ENCODE measurements at places on chromosomes 11 and 22. TPM values are rescaled to one million over a fixed set of nuclear protein-coding genes. Genes with fewer than 3 reads are reported as not detected.

GRCh38 chr22:35792506-35792905 lies 74.8 kb downstream of the APOL5 start:
- no peak overlapping the region for H3K4me3 ChIP-seq
- H3K27me3 ChIP-seq: no peaks in the 10 kb centered on the region
- H3K36me3 ChIP-seq: no peaks in the 10 kb centered on the region

- H3K4me3 ChIP-seq: no peak overlapping the region
- no peak for DNase-seq
- no peaks in the 10 kb centered on the region for H3K4me1 ChIP-seq
- no peaks in the 10 kb centered on the region for H3K27me3 ChIP-seq
- no peak overlapping the region for H3K27ac ChIP-seq
- no peaks in the 10 kb centered on the region for H3K36me3 ChIP-seq
Measured at GRCh38 chr11:5929571-5930368, 12.3 kb upstream of the OR56A3 start.

- no peaks in the 10 kb centered on the region for H3K36me3 ChIP-seq
- no peak overlapping the region for H3K27ac ChIP-seq
- no peak overlapping the region for H3K4me3 ChIP-seq
- peaks cover 10% of the 10 kb centered on the region for H3K4me1 ChIP-seq
Measured at GRCh38 chr11:75656044-75656727, 12.7 kb downstream of the MAP6 start.

DNA sequence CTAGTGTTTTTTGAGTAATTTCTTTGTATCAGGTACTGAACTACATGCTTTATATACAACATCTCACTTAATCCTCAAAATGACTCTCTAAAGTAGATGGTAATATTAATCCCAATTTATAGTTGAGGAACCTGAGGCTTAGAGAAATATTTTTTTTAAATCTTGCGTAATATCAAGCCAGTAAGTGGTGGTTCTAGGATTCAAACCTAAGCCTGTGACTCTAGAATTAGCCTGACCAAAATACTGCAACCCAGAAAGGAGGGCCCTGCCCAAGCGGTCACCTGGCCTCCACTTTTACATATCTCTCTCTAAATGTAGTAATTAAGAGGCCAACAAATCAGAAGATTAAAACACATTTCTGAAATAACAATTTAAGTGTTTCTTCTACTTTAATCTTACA lies 28.6 kb downstream of the SLC36A4 start:
- H3K27ac ChIP-seq: no peak overlapping the region
- peaks cover 4% of the 10 kb centered on the region for H3K4me1 ChIP-seq
- H3K36me3 ChIP-seq: peaks cover 11% of the 10 kb centered on the region
- H3K27me3 ChIP-seq: no peaks in the 10 kb centered on the region

DNA sequence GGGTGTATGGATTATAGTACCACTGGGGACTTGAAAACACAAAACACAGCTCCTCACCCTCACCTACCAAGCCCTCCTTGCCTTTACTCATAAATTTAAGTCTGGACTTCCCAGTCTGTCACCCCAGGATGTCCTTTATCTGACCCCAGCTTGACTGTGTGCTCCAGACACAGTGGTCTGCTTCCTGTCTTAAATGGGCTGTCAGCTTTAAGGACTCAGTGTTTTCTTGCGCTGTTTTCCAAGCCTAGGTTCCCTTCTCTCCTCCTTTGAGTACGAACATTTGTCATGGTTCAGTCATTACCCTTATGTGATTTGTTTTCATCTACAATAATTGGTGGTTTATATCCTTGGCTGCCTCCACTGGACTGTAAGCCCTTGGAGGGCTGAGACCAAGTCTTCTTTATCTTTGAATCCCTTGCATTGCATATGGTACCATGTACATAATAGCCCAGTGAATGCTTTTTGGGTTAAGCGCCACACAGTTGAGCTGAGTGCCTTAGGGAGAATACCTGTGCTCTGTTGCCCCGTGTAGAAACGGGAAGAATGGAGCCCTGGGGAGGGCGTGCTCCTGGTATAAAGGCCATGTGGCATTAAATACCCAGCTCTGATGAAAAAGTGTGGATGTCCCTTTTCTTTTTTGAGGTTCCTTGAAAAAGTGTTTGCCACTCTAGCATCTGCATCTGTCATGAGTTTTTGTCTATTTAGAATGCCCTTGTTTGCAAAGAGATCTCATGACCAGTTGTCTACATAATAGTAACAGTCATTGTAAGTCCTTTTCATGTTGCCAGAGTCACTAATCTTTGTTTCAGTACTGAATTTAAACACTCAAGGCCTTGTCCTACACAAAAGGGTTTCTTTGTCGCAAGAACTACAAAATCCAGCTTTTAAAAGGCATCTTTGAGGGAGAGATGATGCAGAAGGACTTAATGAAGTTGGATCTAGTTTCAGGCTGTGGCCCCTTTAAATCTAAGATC lies 14.0 kb downstream of the PANX1 start:
- no peak for DNase-seq
- H3K27ac ChIP-seq: no peak overlapping the region
- no peak overlapping the region for H3K4me3 ChIP-seq
- H3K36me3 ChIP-seq: no peaks in the 10 kb centered on the region

DNA sequence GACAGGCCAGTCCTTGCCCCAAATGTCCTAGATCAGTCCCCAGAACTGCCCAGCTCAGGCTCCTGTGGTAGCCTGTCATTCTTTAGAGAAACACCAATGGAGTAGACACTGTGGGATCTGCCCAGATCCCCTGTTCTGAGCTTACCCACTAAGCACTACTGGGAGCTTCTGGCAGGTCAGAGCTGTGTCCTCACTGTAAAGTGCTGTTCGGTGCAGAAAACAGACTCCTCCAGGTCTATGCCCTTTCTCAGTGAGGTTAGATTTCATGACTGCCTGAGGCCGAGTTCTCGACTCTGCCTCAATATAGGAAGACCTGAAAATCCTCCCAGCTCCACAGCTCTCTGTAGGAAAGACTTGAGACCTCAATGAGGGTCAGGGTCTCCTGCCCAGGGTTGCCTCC lies 67.5 kb upstream of the IGLL5 start:
- no peaks in the 10 kb centered on the region for H3K36me3 ChIP-seq
- H3K4me1 ChIP-seq: peaks cover 94% of the 10 kb centered on the region
- no peak overlapping the region for H3K4me3 ChIP-seq
- no peaks in the 10 kb centered on the region for H3K27me3 ChIP-seq
- DNase-seq: no peak

GRCh38 chr11:104199053-104199452 lies 35.1 kb upstream of the PDGFD start:
- no peaks in the 10 kb centered on the region for H3K4me1 ChIP-seq
- DNase-seq: no peak
- H3K27ac ChIP-seq: no peak overlapping the region
- no peaks in the 10 kb centered on the region for H3K36me3 ChIP-seq
- no peak overlapping the region for H3K4me3 ChIP-seq

GRCh38 chr11:129815596-129816461 lies at the start of gene TMEM45B:
TMEM45B (plus strand) TSS chr11:129815848; CDS start chr11:129852483, 36,635 bp downstream.
- H3K36me3 ChIP-seq: no peaks in the 10 kb centered on the region
- peak within 1 kb of the TSS; percentile 40 for H3K27ac ChIP-seq
- H3K27me3 ChIP-seq: peaks cover 43% of the 10 kb centered on the region
- peaks cover 14% of the 10 kb centered on the region for H3K4me1 ChIP-seq
- DNase-seq: peak; percentile 20

DNA sequence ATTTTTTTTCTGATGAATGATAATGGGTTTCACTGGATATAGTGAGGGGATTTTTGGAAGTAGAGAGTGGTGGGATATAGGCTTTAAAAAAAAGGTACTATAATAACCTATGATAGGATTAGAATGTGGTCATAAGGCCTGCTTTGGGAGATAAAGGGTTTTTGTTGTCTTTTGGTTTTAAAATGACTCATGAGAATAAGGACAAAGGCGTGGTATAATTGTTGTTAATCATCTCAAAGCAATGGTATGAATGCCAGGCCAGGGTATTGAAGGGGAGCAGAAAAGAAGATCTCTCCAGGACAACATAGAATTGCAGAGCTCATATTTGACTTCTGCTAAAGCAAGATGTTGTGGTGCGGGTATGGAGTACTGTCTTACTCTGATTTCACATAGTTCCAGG lies 579.4 kb downstream of the JRKL start:
- no peaks in the 10 kb centered on the region for H3K4me1 ChIP-seq
- no peaks in the 10 kb centered on the region for H3K36me3 ChIP-seq
- no peak for DNase-seq

GRCh38 chr11:18332302-18332701 lies 9.9 kb downstream of the GTF2H1 start:
- H3K4me3 ChIP-seq: peak overlapping the region; percentile 24
- H3K4me1 ChIP-seq: peaks cover 51% of the 10 kb centered on the region
- H3K27ac ChIP-seq: peak overlapping the region; percentile 84
- peaks cover 40% of the 10 kb centered on the region for H3K36me3 ChIP-seq
- no peaks in the 10 kb centered on the region for H3K27me3 ChIP-seq
- DNase-seq: no peak

- peaks cover 17% of the 10 kb centered on the region for H3K36me3 ChIP-seq
- H3K4me1 ChIP-seq: peaks cover 20% of the 10 kb centered on the region
- no peak overlapping the region for H3K4me3 ChIP-seq
Measured at GRCh38 chr11:72326151-72326848, 82.3 kb upstream of the PHOX2A start.

- H3K4me3 ChIP-seq: no peak overlapping the region
- no peak for DNase-seq
- H3K4me1 ChIP-seq: no peaks in the 10 kb centered on the region
- no peaks in the 10 kb centered on the region for H3K36me3 ChIP-seq
- H3K27ac ChIP-seq: no peak overlapping the region
- peaks cover 20% of the 10 kb centered on the region for H3K27me3 ChIP-seq
Measured at GRCh38 chr22:49062155-49062801, 765.4 kb downstream of the BRD1 start.

GRCh38 chr11:108853151-108853550 lies 188.3 kb downstream of the DDX10 start:
- H3K27me3 ChIP-seq: no peaks in the 10 kb centered on the region
- peaks cover 4% of the 10 kb centered on the region for H3K36me3 ChIP-seq
- H3K4me1 ChIP-seq: peaks cover 28% of the 10 kb centered on the region
- H3K4me3 ChIP-seq: no peak overlapping the region
- DNase-seq: no peak
- no peak overlapping the region for H3K27ac ChIP-seq

DNA sequence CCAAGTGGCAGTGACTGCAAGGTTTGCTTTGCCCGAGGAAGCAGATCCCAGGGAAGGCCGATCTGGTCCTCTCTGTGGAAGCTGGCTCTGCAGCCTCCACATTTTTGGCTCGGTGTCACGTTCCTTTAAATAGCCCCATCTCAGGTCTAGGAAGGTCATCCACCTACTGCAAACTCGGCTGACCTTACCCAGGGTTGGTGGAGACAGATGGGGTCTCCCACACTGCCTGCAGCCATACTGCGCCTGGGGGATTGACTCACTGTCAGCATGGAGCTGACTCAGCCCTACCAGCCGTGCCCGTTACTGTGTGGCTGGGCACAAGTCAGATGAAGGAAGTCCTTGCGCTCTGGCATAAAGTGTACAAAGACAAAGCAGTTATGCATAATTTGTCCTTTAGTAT lies 16.9 kb downstream of the CDPF1 start:
- H3K36me3 ChIP-seq: no peaks in the 10 kb centered on the region
- DNase-seq: no peak
- H3K4me3 ChIP-seq: no peak overlapping the region
- peaks cover 2% of the 10 kb centered on the region for H3K4me1 ChIP-seq

DNA sequence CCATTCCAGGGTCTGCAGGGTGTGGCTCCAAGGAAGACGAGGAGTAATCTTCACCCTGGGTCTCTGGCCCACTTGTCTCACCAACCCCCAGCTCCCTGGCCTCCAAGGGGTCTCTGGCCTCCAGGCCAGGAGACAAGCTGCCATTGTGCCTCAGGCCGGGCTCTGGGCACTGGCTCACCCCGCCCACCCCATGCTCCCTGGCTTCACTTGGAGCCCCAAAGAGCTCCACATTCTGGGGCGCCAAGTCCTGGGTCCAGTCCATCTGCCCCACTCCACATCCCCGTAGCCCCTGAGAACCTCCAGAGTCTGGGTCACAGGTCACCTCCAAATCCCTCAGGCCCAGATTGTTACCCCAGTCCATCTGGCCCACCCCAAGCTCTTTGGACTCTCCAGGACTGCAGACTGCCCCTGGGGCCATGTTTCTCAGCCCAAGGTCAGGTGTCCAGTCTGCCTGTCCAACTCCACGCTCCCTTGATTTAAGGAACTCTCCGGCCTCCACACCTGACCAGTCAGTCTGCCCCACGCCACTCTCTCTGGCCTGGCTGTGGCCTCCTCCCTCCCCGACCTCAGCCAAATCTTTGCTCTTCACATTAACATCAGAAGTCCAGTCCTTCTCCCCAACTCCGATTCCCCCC lies 16.2 kb downstream of the TNKS1BP1 start:
- H3K4me1 ChIP-seq: peaks cover 16% of the 10 kb centered on the region
- DNase-seq: no peak
- H3K36me3 ChIP-seq: peaks cover 11% of the 10 kb centered on the region
- H3K4me3 ChIP-seq: no peak overlapping the region
- no peaks in the 10 kb centered on the region for H3K27me3 ChIP-seq

DNA sequence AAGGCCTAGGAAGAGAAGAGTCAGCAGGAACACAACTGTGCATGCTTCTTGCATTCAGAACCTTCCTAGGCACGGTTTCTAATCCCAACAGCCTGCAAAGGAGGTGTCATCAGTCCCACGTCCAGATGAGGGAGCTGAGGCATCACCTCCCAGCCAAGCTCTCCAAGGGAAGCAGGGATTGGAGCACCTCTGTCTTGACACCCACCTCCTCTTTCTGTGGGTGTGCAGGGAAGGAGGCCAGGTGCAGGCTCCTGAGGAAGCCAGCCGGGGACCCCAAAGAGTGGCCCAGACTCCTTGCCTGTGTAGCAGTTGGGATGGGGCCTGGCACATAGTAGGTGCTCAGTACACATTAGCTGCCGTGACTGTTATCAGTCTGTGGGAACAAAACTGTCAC lies 2.0 kb downstream of the PNPLA5 start:
- peaks cover 3% of the 10 kb centered on the region for H3K4me1 ChIP-seq
- no peak for DNase-seq
- no peak overlapping the region for H3K4me3 ChIP-seq
- peaks cover 33% of the 10 kb centered on the region for H3K27me3 ChIP-seq
- H3K27ac ChIP-seq: no peak overlapping the region
- no peaks in the 10 kb centered on the region for H3K36me3 ChIP-seq

GRCh38 chr11:64764040-64764611 lies 4.4 kb upstream of the PYGM start:
- no peaks in the 10 kb centered on the region for H3K27me3 ChIP-seq
- peaks cover 84% of the 10 kb centered on the region for H3K4me1 ChIP-seq
- H3K4me3 ChIP-seq: peak overlapping the region; percentile 35
- peaks cover 60% of the 10 kb centered on the region for H3K36me3 ChIP-seq

The INS gene
- not detected for total RNA-seq

The SLC22A25 gene
- not detected for total RNA-seq

The THY1 gene
- total RNA-seq: 0.40 TPM
